ENCODE measurements at places on chromosomes 2 and 18. TPM values are rescaled to one million over a fixed set of nuclear protein-coding genes. Genes with fewer than 3 reads are reported as not detected.

The SYT4 gene
- not detected for total RNA-seq

The MAP2 gene
- 0.16 TPM for total RNA-seq

The COL5A2 gene
- total RNA-seq = 1.0 TPM

The CPO gene
- not detected for total RNA-seq

The CLHC1 gene
- 15.1 TPM for total RNA-seq

The SATB2 gene
- total RNA-seq = not detected

The ACADL gene
- not detected for total RNA-seq

The NPHP1 gene
- total RNA-seq = 0.18 TPM

The ZNF892 gene
- 3.5 TPM for total RNA-seq

The ARHGAP25 gene
- total RNA-seq = 90.2 TPM

The KATNAL2 gene
- 0.45 TPM for total RNA-seq

The ANKRD53 gene
- not detected for total RNA-seq

The ADAM23 gene
- total RNA-seq = 0.32 TPM

The MROH2A gene
- not detected for total RNA-seq

Measured in activated CD8-positive, alpha-beta memory T cell treated with anti-CD3 and anti-CD28 coated beads, Interleukin-2, amount 10 ng/mL, durations not matched to agents 7 days and 5 days (primary cell).